Fibroblast of gingiva (primary cell): ENCODE measurements at places on chromosomes 1 and 21.

DNA sequence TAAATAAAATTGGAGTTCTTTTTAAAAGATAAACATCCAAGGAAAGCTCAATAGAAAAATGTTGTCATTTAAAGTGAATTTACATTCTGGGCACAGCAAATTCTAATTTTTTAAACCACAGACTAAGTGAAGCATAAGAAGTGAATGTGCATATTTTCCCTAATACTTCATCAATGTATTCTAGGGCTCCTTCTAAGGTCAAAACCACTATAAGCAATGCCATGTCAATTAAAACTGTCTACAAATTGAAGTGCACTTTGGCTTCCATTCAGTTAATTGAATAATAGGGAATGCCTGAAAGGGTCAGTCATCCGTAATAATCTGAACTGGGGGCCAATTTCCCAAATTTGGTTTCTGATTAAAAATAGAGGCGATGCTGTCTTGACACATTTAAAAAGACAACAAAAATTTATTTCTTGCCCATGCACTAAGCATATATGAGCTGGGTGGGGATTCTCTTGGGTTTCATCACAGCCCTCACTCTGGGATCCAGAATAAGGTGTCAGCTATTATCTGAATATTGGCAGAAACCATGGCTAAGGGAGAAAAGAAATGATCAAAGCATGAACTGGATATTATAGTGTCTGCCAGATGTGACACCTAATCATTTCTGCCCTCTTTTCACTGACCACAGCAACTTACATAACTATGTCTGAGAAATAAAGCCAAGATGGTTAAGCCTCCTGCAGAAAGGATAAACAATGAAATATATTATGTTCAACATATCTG, 660.6 kb upstream of the B3GALT2 start:
- no peak for DNase-seq

GRCh38 chr21:26715878-26716506, 129.2 kb downstream of the ADAMTS1 start:
- DNase-seq = peak; percentile 31

- peak; percentile 77 for DNase-seq
Measured at GRCh38 chr1:57468641-57469523, 45.0 kb upstream of the DAB1 start.

- no peak for DNase-seq
Measured at GRCh38 chr1:162985816-162986435, 83.2 kb upstream of the RGS4 start.

- peak; percentile 77 for DNase-seq
Measured at GRCh38 chr1:58652651-58653184, 47.1 kb downstream of the MYSM1 start.

- peak; percentile 86 for DNase-seq
Measured at GRCh38 chr1:41122851-41123518, 101.5 kb upstream of the SLFNL1 start.

GRCh38 chr1:15344800-15345704, 64.6 kb upstream of the EFHD2 start:
- no peak for DNase-seq

DNA sequence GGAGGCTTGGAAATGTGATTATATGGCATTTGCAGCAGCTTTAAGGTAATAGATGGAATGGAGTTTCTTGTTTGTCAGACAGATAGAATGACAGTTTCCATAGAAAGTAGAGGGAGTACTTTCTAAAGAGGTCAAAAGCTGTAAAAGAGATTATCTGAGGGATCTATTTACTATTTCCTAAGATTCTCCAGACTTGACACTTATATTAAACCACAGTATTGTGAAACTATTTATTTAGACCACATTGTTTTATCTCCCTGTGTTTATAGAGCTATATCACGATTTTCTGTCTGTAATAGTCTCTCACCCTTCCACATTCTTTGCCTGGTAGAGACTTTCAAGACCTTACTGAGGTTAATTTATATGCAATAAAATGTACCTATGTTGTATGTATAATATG, 66.7 kb downstream of the MAN1A2 start:
- no peak for DNase-seq

DNA sequence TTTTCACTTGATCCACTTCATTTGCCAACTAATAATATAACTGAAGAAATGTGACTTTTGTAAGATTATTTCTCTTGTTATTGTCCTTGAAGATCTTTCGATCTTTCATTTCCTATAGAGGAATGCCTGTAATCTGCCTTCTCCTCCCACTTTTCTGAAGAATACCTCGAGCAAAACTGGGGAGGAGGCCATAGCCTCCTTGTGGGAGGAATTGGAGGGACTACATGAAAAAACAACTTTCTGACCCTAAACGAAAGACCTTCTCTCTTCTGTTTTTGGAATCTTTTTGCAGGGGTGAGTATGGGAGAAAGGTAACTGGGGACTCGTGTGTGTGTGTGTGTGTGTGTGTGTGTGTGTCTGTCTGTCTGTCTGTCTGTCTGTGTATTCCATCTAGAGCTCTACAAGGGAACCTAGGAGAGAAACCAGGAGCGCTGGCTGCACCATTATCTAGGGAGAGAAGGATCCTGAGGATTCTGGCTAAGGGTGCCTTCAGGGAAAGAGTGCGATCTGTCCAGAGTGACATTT, 32.4 kb upstream of the MAB21L3 start:
- no peak for DNase-seq

DNA sequence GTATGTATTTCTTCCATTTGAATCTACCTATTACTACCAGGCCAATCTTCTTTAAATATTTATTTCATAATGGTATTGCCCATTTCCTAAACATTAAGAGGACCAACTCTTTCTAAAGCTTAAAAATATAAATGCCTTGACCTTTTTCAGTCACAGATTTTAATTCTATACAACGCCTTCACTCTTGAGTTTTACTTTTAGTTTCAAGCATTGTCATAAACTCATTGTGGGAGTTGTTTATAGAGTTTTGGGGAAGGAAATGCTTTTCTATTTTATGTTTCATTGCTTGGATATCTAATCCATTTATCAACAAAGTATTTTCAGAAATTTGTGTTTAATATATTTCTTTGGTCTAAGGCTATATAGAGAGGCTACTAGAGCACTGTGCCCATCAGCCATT, 155.8 kb downstream of the DPYD start:
- no peak for DNase-seq

DNA sequence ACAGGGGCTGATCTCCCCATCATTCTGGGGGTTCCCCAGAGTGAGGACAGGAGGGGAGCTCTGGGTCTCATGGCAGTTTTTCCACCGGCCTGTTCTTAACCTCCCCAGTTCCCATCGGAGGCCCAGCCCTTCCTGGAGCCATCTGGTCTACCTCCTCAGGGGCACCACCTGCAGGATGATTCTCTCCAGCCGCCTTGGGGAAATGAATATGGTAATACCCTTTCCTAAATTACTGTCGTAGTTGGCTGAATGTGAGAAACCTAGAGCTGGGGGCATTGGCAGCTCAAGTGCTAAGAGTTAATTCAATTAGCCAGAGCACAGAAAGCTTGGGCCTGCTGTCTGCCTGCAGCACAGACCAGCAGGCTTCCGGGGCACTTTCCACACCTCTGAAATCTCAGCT, 64.9 kb downstream of the TAS1R2 start:
- no peak for DNase-seq
